Osteoblast (primary cell): ENCODE measurements at places on chromosomes 1 and 21. TPM values are rescaled to one million over a fixed set of nuclear protein-coding genes. Genes with fewer than 3 reads are reported as not detected.

The CFAP107 gene
- total RNA-seq: not detected in 2 replicates

The LRRC8B gene
- total RNA-seq: 1.2 and 1.4 TPM in 2 replicates

The MCOLN2 gene
- total RNA-seq: 0.88 and 1.8 TPM in 2 replicates

The NPPB gene
- not detected in 2 replicates for total RNA-seq

The EXO5 gene
- total RNA-seq: 10.0 and 12.3 TPM in 2 replicates

The ATG4C gene
- 5.8 and 9.4 TPM in 2 replicates for total RNA-seq

The HTR6 gene
- total RNA-seq: under 0.01 TPM in 1 of 2 replicates, not detected in the other

The GBP6 gene
- not detected in 2 replicates for total RNA-seq

The ASCL5 gene
- not detected in 2 replicates for total RNA-seq

The CDA gene
- total RNA-seq: 0.59 and 1.1 TPM in 2 replicates

The TMEM54 gene
- total RNA-seq: 16.5 and 22.4 TPM in 2 replicates

The CD34 gene
- total RNA-seq: under 0.01 and 0.36 TPM in 2 replicates

The ANGPTL3 gene
- under 0.01 TPM in 1 of 2 replicates, not detected in the other for total RNA-seq

The FAM72D gene
- under 0.01 TPM in 1 of 2 replicates, not detected in the other for total RNA-seq

The KCNE2 gene
- not detected in 2 replicates for total RNA-seq

The SPATA6 gene
- total RNA-seq: 7.6 and 9.7 TPM in 2 replicates

The KRTAP10-3 gene
- total RNA-seq: not detected in 2 replicates

The TRIM58 gene
- total RNA-seq: 0.29 and 0.36 TPM in 2 replicates

The HAPLN2 gene
- not detected in 2 replicates for total RNA-seq

The CCDC190 gene
- 0.88 and 1.1 TPM in 2 replicates for total RNA-seq

The RGS8 gene
- not detected in 2 replicates for total RNA-seq

The GSTM5 gene
- 2.1 and 4.3 TPM in 2 replicates for total RNA-seq

The SLC45A3 gene
- total RNA-seq: 1.1 and 1.5 TPM in 2 replicates

The GJA8 gene
- not detected in 2 replicates for total RNA-seq

The OR2M4 gene
- total RNA-seq: not detected in 2 replicates

The SPRR4 gene
- not detected in 2 replicates for total RNA-seq

The SLC19A1 gene
- 2.9 and 3.2 TPM in 2 replicates for total RNA-seq

The PLCH2 gene
- under 0.01 TPM in 1 of 2 replicates, not detected in the other for total RNA-seq

The CLIC4 gene
- total RNA-seq: 697 and 711 TPM in 2 replicates
